ENCODE measurements at places on chromosomes 12 and 14.

- DNase-seq: no peak
These were observed 98.0 kb upstream of the PLEKHG7 start for GRCh38 chr12:92604786-92605185.

- no peak for DNase-seq
These were observed 31.7 kb downstream of the SMOC1 start for GRCh38 chr14:69910871-69911270.

DNA sequence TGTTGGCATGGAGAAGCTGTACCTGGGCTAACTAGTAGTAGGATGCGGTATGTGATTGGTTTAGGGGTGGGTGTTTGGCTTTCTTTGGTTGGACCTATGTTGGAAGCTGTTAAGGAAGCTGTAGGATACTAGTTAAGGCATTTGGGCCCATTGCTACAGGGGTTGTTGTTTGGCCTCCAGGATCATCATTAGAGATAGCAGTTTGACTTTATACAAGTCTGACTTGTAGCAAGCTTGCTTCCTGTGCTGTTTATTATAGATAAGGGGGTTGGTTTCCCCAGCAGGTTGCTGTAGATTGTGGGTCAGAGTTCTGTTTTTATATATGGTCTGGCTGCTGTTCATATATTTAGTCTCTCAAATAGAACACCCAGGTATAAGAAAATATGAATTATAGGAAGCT, 1.4 kb upstream of the PRIM1 start:
- no peak for DNase-seq

GRCh38 chr14:60630129-60630528, 19.1 kb downstream of the SIX1 start:
- no peak for DNase-seq

DNA sequence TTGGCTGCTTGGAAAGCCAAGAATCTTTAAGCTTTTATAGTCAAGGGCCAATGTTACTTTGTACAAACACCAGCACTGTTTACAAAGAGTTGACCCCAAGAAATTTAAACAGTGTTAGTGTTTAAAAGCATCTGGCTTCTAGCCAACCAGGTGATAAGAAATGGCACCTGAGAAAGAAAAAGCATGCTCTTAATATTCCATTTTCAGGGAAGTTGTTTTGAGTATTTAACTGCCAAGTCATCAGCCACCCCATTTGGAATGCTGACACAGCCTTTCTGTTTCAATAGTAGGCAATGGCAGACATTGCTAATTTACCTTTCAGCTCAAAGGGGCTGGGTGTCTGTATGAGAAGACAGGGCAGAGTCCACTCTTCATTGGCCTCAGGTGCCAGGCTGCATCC, 3.7 kb upstream of the SLC35F4 start:
- no peak for DNase-seq
